CD4-positive, alpha-beta memory T cell (primary cell): ENCODE measurements at places on chromosomes 2 and 18.

GRCh38 chr18:78768656-78769501, 210.7 kb upstream of the SALL3 start:
- no peak for DNase-seq

DNA sequence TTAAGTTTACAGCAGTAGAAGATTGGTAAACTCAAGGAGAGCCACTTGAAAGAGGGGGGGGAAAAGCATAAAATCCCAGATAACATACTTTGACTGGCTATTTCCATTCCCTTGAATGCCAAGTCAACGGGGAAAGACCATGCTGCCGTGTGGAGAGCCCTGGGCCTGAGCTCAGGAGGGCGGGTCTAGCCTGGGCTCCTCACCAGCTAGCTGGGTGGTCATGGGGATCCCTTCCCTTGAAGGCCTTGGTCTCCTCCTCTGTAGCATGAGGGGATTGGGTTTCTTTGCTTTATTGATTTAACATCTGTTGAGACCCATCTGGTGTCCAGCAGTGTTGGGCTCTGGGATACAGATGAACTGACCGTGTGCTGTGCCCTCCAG, 35.0 kb downstream of the TEX51 start:
- no peak for DNase-seq

DNA sequence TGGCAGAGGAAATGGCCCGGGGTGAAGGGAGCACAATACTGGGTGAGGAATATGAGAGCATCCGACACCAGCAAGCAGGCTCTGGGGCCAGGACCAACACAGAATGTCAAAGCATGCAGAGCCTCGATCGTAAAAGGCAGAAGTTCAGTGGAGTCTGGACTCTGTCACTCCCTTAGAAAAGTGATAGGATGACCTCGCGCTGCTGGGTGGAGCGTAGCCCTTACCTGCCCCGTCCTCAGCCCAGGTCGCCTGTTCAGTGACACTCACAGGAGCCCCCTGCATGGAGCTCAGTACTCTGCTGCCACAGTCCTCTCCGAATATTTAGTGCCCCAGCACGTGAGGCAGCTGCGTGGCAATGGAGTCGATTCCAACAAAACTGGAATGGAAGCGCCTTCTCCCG, 236.7 kb upstream of the MYT1L start:
- no peak for DNase-seq

DNA sequence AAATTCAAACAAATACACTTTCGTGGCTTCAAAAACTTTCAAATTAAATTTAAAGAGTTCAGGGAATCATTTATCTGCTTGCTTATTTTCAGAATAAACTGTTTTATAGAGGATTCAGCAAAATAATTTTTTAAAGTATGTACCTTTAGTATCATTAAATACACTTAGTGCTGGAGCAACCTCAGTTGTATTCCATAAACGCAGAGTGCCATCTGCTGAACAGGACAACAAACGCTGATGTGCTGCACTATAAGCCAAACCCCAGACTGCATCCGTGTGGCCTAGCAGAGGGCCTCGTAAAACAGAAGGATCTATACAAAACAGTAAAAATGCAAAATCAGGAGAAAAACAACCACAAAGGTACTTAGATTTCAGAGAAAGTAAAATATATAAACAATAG, 108.6 kb downstream of the STRN start:
- no peak for DNase-seq

DNA sequence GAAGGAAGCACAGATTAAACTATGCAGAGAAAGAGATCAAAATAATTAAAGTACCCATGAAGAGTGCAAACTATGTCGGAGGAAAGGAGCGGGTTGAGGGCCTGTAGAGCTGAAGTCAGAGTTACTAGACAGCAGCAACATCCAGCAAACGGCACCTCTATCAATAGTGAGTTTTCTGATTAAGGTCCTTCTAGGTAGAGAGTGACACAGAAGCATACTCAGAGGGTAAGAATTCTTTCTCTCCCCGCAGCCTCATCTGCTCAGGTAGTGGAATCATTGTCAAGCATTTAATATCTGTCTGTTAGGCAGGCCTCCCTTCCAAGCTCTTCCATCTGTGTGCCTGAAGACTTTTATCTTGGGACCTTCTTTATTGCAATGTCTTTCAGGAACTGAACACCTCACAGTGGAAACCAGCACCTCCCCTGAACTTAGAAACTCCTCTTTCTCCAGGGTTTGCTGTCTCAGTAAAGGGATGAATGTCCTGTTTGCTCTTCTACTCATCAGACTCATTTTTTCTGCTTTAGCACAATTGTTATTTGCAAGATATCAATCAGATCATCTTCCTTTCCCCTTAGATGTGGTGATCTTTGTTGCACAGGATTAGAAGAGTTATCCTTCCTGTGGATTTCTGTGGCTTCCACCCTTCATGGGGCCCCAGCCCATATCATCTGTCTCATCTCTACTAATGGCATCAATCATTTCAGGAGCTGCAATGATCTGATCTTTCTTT, 28.8 kb downstream of the SP140 start:
- peak; percentile 75 for DNase-seq

DNA sequence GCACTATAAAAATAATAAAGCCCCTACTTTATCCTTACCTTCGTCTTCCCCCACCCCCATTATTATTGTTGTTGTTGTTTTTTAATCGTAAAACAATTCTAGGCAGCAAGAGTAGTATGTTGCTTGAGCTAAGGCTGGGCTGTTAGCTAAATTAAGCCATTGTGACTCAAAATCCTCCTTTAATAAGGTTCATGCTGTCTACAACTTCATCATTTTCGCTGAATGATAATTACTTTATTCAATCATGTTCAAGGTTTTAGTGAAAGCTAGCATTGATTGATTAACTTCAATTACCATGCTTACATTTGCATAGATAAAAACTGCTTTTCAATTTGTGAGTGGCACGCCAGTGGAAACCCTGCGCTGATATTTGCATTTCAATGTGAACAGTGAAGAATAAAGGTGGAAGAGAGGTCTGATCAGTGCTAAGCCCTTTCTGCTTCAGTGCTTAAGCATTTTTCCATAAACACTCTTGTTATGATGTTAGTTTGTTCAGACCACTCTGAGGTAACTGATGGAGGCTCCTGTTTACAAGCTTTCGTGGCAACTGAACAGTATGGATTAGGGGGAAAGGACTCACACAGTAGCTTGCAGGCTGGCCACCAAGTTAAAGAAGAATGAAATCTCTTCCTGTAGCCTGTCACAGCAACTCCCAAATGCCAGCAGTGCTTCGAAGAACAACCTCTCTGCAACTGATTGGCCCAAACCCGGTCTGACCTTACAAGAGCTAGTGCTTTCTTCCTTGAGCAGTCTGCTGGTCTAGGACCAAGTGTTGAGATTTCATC, 156.8 kb downstream of the GPD2 start:
- DNase-seq = no peak

GRCh38 chr2:232543491-232543890, 4.0 kb downstream of the CHRNG start:
- no peak for DNase-seq

GRCh38 chr2:70596293-70596692, 42.7 kb upstream of the TGFA start:
- no peak for DNase-seq

DNA sequence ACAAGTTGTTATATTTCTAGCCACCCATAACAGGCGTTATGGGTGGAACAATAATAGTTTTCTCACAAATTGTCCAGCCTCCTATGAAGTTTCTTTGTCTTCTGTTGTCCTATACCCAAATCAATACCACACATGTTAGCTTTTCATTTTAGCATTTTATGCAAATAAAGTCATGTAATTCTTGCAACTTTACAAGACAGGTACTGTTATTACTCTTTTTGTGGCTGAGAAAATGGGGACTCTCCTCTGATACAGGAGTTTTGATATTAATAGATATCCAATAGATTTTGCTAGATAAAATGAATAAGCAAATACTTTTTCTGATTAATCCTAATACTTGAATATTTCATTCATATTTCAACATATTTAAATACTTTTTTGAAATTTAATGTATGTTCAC, 151.0 kb downstream of the PMAIP1 start:
- DNase-seq = no peak

DNA sequence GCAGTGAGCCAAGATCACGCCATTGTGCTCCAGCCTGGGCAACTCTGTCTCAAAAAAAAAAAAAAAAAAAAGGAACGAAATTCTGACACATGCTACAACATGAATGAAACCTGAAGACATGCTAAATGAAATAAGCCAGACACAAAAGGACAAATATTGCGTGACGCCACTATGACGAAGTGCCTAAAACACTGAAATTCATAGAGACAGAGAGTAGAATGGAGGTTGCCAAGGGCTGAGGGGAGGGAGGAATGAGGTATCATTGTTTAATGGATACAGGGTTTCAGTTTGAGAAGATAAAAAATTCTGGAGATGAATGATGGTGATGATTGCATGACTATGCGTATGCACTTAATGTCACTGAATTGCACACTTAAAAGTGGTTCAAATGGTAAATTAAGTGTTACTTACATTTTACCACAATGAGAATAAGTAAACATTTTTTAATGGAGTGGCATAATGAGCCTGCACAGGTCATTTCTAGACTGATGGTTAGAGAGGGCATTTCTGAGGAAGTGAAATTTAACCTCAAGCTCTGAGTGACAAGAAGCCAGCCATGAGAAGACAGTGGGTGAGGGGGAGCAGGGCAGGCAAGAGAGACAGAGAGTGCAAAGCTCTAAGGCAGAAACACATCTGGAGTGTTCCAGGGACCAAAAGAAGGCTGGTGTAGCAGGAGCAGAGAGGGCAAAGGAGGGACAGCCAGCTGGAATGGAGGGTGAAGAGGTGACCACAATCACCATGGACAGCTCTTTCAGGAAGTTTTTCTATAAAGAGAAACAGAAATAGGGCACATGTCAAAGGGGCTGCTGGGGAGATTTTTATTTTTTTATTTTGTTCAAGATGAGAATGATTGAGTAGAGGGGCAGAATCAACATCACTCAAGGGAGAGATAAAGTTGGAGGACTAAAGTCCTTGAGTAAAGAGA, 20.6 kb upstream of the EXOC6B start:
- no peak for DNase-seq

DNA sequence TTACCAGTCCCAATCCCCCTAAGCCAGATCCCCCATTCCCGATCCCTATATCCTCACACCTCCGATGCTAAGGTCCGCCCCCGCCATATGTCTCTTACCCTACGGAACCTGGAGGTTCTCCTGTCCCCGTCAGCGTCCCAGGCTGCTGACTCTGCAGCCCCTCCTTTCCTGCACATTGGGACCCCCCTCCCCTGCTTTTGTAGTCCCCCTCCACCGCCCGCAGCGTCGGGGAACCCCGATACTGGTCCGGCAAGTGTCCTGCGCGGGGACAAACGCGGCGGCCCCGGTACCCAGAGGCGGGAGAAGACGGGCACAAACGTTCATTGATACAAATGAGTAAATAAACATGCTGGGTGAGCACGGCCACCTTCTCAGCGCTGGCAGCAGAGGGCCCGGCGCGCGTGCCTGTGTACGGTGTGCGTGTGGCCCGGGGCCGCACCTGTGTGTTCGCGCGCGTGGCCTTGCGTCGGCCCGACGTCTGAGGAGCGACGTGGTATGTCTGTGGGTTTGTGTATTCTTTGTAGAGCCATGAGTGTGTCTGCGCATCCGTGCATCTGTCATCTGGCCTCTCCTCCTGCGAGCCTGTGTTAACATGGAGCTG, 2.0 kb upstream of the CYP26B1 start:
- DNase-seq = peak; percentile 22

- DNase-seq = no peak
These were observed 12.7 kb downstream of the KDM3A start for GRCh38 chr2:86453836-86454235.

DNA sequence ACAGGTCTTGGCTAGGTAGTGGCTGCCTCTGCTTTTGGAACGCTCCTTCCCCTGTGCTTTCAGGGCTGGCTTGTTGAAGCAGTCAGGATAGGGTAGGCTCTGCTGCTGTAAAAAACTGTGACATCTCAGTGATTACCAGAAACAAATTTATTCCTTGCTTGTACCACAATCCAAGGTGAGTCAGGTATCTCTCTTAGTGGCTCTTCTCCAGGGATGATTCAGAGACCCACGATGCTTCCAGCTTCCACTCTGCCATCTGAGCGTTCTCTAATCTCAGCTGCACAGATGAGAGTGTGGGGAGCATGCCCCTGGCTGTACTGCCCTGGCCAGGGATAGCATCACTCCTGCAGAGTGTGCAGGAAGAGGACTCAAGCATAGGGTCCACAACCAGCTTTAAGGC, 174.9 kb downstream of the VAPA start:
- no peak for DNase-seq

GRCh38 chr2:158725441-158725891, 69.7 kb upstream of the DAPL1 start:
- DNase-seq = no peak

DNA sequence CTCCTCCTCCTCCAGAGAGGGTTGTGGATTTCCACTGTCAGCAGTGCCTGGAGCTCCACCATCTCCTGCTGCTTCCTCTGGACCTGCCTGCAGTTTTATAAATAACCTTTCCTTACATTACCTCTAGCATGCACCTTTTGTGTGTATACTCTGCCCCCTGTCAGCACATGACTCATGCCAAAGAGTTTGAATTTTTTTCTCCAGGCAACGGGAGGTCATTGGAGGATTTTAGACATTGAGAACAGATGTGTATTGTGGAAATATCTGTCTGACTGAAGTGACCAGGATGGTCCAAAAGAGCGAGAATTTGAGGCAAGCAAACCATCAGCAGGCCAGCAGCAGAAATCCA, 31.7 kb downstream of the IL37 start:
- no peak for DNase-seq

- no peak for DNase-seq
These were observed 103.2 kb upstream of the SIX3 start for GRCh38 chr2:44838116-44838790.

DNA sequence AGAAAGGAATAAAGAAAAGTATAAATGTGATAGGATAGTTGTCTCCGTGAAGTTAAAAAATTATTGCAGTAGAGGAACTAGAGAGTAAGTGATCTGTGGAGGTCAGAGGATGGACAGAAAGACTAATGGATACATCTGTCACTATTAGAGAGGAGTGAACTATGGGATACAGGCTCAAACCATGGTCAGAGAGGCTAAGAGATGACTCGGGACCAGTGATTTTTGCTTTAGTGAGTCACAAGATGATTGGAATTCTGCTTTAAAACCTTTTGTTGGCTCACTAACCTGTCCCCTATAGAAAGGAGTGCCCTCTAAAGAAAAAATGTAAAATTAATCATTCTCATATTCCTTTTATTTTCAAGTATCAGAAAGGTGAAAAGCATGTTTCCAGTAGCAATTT, 30.3 kb downstream of the ALMS1 start:
- DNase-seq = no peak

DNA sequence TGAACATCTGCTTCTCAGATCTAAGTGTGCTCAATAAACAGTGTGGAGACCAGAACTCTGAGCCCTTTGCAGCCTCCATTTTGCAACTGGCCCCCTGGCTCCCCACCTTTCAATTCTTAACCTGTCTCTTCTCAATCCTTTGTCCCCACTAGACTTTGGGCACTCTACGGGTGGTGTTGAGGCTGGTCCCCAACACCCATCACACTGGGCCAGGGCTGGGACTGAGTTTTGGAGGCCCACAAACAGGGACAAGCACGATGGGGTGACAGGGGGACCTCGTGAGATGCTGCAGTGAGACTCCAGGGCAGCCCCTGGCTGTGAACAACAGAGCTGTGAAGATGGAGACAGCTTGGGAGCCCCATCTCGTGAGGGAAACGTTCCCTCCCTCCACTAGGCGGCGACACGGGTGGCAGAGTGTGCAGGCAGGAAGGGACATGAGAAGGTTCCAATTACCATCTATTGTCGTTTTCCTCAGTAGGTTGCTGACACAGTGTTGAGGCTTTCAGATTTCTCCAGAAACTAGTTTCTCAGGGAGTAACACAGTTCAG, 1.2 kb downstream of the ANKMY1 start:
- DNase-seq = peak; percentile 77

- no peak for DNase-seq
These were observed 1.9 kb downstream of the IL36G start for GRCh38 chr2:112979731-112980130.

GRCh38 chr2:240989451-240990265, 8.8 kb upstream of the SNED1 start:
- DNase-seq = no peak
